ENCODE measurements at places on chromosomes 4 and X.
A peak's percentile ranks its signal among the peaks of the same experiment; 100 is the strongest.

DNA sequence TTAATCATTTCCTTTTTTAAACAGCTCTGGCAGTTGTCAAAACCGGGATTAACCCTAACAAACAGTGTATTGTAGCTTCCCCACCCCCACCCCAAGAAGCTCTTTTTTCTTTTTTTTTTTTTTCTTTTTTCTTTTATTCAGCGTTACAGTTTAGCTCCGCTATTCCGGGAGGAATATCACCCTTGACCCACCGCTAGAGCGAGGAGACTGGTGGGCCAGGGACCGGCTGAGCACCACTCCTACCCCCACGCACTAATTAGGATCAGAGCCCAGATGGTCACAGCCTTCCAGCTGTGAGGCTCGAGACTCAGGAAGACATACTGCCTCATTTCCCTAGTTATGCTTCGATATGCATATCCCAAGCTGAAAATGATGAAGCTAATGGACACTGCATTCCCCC is 2.0 kb downstream of the PARM1 start:
- no peak for DNase-seq

GRCh38 chr4:66906314-66906713 is 639.0 kb downstream of the CENPC start:
- no peak for DNase-seq

GRCh38 chr4:7828793-7829301 is 110.8 kb downstream of the AFAP1 start:
- DNase-seq = no peak

GRCh38 chr4:169271692-169272007 is 894 bp upstream of the SH3RF1 start:
- no peak for DNase-seq

- DNase-seq = no peak
Observed at GRCh38 chr4:147811878-147812277, 80.0 kb downstream of the ARHGAP10 start.

- DNase-seq = peak; percentile 74
Observed at GRCh38 chrX:40755291-40756249, 20.2 kb upstream of the MED14 start.

- DNase-seq = no peak
Observed at GRCh38 chrX:152157042-152157441, 18.7 kb upstream of the MAGEA10 start.

DNA sequence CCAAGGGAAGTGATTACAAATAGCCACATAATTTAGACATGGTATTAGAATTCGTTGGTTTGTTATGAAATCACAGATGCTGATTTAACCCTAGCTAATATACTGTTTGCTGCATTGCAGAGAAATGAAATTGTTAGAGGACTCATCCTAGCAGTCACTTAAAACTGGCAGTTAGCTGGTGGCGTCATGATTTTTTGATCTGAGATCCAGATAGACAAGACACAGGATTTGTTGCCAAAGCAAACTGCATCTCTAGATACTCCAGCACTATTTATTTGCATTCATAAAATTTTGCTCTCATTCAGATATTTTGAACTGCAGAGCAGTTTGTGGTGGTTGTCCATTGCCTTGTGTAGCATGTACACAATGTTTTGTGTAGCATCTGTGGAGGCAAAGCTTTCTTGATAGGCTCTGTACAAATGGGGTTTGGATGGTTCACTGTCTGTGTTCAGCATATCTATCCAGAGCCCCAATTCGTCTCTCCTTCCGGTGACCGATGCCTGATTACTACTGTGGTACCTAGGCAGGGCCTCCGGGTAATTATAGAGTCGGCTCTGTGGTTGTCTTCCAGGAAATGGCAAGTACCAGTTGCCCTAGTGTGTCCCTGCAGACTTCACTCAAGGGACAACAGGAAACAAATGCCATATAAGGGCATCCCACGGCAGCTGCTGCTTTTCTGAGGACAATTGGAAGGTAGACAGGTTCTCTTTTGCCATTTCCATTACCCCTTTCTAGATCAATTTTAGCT is 30.1 kb upstream of the SPARCL1 start:
- no peak for DNase-seq

GRCh38 chr4:14874990-14875389 is 127.3 kb upstream of the CPEB2 start:
- DNase-seq = no peak

- DNase-seq = no peak
Observed at GRCh38 chr4:108346818-108347210, 178.1 kb upstream of the LEF1 start.

- DNase-seq = no peak
Observed at GRCh38 chr4:41878170-41878969, 56.9 kb upstream of the TMEM33 start.

DNA sequence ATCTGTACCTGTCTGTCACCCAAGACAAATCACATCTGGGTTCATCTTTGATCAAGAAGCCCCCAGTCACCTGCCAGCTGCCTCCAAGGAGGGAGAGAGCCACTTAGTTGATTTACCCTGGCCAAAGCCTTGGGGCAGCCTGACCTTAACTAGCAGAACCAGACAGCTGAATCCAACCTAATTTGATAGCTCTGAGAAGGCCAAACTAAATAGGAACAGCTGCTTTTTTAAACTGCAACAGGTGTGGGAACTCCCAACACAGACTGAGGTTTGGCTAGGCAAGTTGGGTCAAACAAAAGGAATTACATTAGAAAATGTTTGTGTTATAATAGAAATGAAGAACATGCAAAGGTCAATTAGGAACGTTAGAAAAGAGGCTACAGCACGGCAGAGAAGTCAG is 375.7 kb downstream of the NLGN4X start:
- DNase-seq = no peak

GRCh38 chr4:161356351-161356750 is 807.4 kb downstream of the FSTL5 start:
- DNase-seq = no peak

- no peak for DNase-seq
Observed at GRCh38 chr4:128294464-128294863, 6.9 kb upstream of the PGRMC2 start.

GRCh38 chr4:67549123-67549522 is 3.8 kb upstream of the CENPC start:
- DNase-seq = no peak

DNA sequence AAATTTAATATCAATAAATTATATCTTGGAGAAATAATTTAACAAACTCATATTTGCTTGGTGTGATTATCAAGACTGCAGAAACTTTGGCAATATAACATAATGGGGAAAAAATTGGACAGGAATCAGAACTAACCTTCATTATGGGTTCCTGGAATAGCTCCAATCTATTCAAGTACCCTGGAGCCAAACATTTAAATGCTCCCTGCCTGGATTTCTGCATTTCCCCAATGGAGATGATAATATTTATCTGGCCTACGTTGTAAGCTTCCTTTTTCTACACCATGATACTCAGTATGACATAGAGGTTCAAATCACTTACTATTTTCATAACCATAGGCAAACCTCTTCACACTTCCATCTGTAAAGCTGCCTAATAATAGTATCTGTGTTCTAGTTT is 326.8 kb downstream of the TRIML1 start:
- DNase-seq = no peak

DNA sequence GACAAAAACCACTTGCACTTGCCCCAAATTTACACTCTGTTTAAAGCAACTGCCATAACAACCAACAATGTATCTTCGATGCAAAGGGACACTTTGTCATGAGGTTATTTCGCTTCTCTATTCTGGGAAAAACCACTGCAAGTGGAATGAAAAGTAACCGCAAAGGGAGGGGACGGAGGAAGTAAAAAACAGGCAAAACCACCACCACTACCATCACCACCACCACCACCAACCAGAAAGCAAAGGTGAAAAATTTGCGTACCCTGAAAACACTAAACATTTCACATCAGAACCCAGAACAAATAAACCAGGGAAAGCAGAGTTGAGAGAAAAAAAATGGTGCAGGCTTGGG is 1.2 kb upstream of the N4BP2 start:
- no peak for DNase-seq

DNA sequence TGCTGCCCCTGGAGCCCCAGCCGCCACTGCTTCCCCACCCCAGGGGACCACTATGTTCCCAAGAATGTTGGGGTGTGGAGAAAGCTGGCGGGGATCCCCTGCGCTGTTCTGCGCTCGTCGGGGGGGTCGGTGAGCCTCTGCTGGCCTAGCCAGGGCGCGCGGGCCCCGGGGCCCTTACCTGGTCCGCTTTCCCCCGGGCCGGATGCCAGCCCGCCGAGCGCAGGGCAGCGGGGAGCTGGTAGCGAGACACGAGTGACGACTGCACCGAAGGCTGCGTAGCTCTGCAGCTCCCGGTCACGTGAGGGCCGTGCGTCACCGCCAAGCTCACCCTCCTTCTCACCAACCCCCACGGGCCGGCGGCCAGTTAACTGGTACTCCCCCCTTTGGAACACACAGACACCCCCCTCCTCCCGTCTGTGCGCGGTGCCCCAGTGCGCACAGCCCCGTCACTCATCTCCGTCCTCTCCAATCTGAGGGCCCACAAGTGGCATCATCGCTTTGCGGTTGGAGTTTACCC is at the start of gene BEX1:
BEX1 (minus strand) TSS at position 254 of the 517 bp plus-strand sequence. CDS start 897 bp downstream, outside the sequence.
- peak; percentile 31 for DNase-seq

GRCh38 chr4:8391972-8392371 is 48.6 kb downstream of the ACOX3 start:
- peak; percentile 73 for DNase-seq

GRCh38 chr4:102301167-102301566 is 44.1 kb downstream of the SLC39A8 start:
- no peak for DNase-seq

- DNase-seq = no peak
Observed at GRCh38 chr4:116233971-116234370, 851.4 kb downstream of the TRAM1L1 start.

- no peak for DNase-seq
Observed at GRCh38 chrX:109487640-109488039, 5.8 kb upstream of the GUCY2F start.

GRCh38 chr4:91340822-91341221 is 962.9 kb upstream of the GRID2 start:
- no peak for DNase-seq

DNA sequence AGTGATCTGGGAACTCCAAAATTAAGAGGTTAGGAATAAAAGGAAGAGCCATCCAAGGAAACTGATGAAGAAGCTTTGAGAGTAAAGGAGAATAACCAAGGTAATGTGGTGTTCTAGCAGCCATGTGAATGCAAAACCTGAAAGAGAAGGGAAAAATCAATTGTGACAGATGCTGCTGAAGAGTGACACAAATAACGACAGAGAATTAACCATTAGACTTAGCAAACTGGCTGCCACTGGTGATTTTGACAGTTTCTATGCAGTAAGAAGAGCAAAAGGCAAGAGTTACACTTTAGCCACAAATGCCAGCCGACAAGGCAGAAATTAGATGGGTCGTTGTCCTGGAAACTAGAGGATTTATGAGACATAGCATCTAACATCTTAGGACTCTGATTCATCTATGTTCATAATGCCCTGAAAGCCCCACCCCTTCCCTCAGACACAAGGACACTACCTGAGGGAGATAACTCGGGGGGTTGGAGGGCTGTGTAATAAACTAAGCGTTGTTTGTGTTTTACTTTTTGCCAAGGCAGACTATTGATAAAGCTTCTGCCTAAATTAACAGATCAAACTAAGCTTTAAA is 13.0 kb upstream of the TMEM144 start:
- DNase-seq = no peak

DNA sequence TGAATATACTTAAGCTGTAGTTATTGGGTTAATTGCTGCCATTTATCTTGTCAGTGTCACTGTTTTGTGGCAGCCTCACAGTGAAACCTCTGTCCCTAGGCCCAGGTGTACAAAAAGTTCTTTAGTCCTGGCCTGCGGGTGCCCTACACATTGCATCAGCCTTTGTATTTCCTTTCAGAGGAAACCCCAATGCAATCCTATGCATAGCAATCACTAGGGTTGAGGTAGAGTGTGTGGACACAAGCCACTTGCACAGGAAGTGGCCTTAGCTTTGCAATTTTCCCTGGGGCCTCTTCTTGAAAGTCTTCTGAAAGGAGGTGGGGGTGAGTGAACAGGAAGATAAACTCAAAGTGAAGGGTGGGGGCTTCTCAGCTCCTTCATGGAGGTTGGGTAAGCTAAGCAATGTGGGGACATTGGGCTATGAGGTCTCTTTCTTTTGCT is 27.8 kb downstream of the VSIG4 start:
- DNase-seq = no peak

DNA sequence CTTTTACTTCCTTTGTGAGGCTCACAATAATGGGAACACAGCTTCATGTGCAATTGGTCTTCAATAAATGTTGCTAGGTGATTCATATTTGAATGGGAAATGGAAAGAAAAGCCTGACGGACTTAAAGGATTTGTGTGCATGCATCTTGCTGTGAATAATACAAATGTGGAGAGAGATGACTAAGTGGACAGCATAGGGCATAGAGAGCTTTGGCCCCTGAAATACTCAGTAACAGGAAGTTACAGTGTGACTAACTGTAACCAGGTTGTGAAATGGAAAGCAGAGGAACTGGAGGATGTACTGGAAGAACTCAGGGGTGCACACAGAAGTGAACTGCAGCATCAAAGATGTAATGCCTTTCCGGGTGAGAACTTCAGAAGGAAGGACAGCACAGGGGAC is 206.7 kb downstream of the MGST2 start:
- DNase-seq = no peak

GRCh38 chr4:185278716-185279115 is 69.3 kb downstream of the SNX25 start:
- DNase-seq = no peak

- peak; percentile 31 for DNase-seq
Observed at GRCh38 chr4:67087897-67088296, 457.4 kb downstream of the CENPC start.

DNA sequence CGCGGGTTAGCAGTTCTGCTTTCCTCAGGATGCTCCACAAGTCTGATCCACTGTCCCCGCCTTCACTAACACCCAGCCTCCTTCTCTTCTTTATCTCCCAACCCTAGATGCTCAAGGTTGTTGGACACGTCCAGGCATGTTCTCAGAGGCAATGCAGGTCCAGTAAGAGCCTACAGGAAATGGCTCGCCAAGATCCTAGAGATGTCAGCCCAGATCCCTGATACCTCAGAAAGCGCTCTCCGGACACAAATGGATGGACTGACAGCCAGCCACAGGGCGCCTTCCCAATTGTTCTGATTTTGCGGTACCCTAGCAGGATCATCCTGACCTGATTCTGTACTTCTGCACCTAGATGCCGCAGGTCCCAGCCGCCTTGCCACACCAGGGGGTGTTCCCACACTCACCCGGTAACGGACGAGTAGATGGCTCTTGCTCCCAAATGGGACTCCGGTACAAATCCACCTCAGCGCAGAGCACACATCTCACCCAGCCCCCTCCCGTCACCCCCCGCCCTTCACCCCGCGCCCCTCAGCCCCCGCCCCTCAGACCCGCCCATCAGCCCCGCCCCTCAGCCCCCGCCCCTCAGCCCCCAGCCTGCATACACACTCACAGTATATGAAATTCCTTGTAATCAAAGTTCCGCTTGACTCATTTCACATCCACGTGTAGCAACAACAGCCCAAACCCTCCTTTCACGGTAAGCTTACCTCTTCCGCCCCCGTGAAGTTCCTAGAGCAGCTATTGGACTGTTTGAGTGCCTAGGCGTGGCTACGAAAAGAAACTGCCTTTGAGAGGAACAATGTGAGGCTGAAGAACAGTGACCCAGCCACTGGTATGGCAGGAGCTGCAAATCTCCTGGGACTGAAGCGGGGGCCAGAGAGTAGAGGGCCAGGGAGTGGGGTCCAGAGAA is at the start of gene EDA2R:
EDA2R (minus strand) TSS at position 488 of the 910 bp plus-strand sequence. CDS start 23,058 bp downstream, outside the sequence.
- DNase-seq = no peak

GRCh38 chrX:72117636-72118210 is 14.0 kb downstream of the RTL5 start:
- no peak for DNase-seq
